Fibroblast of skin of right quadriceps (primary cell): ENCODE measurements at places on chromosomes 5 and 9.

- no peak for DNase-seq
Measured at GRCh38 chr5:78001197-78001596, 225.1 kb upstream of the TBCA start.

DNA sequence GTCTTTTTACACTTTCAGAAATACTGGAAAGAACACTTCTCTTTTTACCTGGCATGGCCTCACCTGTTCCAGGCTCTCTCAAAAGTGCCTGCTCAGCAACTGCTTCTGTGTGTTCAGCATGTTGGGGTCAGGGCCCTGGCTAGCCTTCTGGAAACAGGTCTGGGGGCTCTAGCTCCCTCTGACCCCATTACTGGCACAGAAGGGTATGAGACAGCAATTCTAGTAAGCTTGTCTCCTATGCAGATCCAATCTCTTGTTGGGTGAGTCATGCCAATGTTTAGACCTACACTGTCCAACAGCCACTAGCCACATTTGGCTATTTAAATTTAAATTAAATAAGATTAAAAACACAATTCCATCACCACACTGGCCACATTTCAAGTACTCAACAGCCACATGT is 80.8 kb downstream of the MAPKAP1 start:
- peak; percentile 29 for DNase-seq

- DNase-seq = no peak
Measured at GRCh38 chr5:168356592-168356991, 65.1 kb downstream of the WWC1 start.

- no peak for DNase-seq
Measured at GRCh38 chr5:115086473-115086872, 83.2 kb downstream of the TRIM36 start.

DNA sequence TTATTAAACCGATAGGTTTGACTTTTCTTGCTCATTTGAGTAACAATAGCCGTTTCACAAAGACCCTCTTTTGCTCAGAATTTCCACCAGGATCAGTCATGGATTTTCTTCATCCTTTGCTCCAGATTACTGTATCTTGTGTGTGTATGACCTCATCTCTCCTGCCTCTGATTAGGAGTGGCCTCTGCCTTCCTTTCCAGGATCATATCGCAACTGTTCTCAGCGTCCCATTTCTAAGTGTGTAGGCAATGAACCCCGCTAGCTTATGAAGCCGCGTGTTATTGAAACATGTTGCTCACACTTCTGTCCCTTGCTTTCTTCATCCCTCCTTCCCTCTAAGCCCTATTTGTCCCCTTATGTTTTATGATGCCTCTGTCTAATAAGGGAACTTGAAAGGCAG is 169.8 kb upstream of the RPS23 start:
- DNase-seq = no peak

GRCh38 chr9:130336885-130337284 is 71.3 kb downstream of the HMCN2 start:
- no peak for DNase-seq

- no peak for DNase-seq
Measured at GRCh38 chr9:93620881-93621820, 44.8 kb downstream of the PHF2 start.

DNA sequence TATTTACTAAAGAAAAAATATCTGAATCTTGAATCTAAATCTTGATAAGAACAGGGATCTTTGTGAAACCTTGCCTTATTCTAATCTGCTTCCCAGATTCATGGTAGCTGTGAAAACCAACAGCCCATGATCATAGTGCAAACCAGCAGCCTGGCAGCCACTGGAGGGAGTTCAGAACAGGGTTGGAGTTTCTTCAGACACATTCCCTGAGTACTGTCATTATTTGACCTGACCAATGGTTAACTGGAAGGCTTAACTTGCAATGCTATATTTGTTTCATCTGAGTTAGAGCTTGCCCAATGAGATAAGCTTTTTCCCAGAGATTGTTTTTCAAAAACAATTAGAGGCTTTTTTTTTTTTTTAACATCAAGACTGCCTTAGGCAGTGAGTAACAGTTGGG is 47.8 kb downstream of the LOX start:
- no peak for DNase-seq

- no peak for DNase-seq
Measured at GRCh38 chr5:170143091-170143490, 37.4 kb downstream of the FOXI1 start.

DNA sequence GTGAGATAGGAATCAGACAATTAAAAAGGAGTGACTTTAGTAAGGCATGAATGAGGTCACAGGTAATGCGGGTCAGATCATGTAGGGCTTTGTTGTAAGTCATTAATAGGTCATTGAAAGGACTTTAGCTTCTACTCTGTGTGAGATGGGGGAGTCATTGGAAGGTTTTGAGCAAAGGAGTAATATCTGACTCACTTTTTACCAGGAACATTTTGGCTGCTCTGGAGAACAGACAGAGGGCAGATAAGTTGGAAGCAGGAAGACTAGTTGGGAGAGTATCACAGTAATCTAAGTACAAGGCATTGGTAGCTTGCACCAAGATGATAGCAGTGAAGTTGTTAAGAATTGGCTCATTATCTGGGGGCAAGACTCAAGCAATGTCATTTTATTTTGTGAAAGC is 37.4 kb downstream of the KIF2A start:
- DNase-seq = no peak

GRCh38 chr5:149298842-149299404 is 27.3 kb downstream of the AFAP1L1 start:
- no peak for DNase-seq

DNA sequence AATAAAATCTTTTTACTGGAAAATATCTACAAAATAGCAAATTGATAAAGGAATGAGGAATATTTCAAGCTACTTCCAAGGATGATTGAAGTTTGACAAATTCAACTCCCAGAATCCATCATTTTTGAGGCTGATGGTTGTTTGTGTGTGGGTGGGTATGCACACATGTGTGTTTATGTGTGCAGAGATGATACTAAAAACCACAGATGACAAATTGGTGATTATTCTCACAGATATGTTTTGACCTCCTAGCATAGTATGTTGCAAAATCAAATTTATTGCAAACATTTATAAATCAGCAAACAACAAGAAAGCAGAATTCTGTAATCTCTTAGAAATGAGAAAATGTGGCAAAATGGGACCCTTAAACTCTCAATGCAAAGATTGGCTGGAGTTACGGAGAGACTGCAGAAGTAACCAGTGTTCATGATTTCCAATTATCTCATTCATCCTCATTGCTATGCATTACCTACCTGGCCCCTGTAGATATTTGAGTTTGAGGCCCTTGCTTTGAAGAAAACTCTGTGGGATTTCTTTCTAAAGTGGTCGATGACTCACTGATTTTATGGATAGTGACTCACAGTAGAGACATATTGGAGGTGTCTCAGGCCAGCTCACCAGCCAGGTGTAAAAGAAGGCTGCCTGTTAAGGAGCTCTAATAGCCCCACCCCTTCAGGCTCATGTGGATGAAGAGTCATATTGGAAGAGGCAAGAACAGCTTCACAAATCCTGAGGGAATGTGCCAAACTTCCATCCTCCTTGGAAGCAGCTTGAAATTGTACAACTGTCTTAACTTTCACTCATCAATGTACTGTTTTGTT is 44.6 kb upstream of the TMC1 start:
- peak; percentile 69 for DNase-seq

GRCh38 chr9:122929796-122930354 is 1.4 kb downstream of the ZBTB26 start:
- DNase-seq = no peak

GRCh38 chr9:21670374-21670773 is 132.1 kb upstream of the MTAP start:
- DNase-seq = no peak

GRCh38 chr5:125381290-125381689 is 634.9 kb upstream of the ZNF608 start:
- DNase-seq = no peak

DNA sequence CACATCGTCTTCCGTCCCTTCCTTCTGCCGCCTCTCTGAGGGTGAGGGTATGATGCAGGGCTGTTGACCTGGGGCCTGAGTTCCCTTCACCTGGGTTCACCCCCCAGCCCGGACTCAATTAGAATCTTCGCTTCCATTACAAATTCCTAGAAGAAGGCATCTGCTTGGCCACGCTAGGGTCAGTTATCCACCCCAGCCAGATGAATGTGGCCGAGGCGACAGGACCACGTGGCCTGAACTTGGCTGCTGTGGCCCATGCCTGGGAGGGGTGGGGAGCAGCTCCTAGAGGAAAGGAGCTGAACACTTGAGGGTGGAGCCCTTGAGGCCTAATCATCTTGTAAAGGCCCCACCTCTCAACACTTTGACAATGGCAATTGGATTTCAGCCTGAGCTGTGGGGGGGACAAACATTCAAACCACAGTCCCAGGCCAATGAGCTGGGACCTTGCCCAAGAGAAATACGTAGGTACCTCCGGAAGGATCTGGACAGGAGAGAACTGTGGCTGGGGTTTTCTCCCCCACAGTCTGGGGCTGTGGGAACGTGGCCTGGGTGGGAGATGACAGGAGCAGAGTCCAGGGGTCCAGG is 90.6 kb upstream of the ADAMTS2 start:
- no peak for DNase-seq

- peak; percentile 57 for DNase-seq
Measured at GRCh38 chr5:154811653-154812465, 38.5 kb downstream of the FAXDC2 start.

- DNase-seq = no peak
Measured at GRCh38 chr5:39057734-39058133, 16.5 kb downstream of the RICTOR start.

DNA sequence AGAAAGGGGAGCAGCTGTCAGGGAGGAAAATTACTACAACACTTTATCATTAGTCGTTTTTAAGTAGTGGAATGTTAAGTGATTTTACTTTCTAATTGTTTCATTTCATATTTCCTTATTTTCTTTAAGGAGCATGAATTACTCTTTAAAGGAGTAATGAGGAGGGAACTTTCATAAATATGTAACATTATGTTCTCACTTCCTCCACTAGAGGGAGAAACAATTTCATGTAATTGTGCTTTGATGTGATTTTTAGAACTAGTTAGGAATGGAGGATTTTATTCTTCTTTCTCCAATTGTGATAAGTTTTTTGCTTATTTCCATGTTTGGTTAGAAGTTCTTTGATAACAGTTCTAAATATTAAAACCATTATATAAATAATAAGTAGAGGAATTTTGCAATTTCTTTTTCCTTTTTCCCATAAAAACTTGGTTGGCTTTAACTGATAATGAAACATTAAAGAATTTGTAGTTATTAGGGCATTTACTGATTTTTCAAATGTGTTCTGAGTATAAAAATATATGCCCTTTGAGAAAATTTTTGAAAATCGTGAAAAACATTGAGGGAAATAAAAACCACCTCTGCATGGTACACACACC is 25.6 kb downstream of the CEP78 start:
- peak; percentile 30 for DNase-seq

DNA sequence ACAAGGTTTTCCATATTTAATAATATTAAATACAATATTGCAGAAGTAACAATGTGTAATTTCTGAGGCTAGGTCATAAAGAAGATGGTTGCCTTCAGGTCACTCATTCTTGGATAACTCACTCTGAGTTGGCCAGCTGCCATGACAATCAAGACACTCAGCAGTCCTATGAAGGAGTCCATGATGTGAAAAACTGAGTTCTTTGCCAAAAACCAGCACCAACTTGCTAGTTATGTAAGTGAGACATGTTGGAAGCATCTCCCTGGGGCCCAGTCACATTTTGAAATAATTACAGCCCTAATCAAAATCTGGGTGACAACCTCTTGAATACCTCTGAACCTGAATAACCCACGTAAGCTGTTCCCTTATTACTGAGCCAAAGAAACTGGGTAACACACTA is 453.2 kb downstream of the CDH18 start:
- DNase-seq = peak; percentile 57

GRCh38 chr5:75336615-75337336 is at the start of gene HMGCR:
Gene HMGCR (plus strand): TSS chr5:75337220. CDS start chr5:75342606, 5,386 bp downstream.
- DNase-seq = peak; percentile 99

DNA sequence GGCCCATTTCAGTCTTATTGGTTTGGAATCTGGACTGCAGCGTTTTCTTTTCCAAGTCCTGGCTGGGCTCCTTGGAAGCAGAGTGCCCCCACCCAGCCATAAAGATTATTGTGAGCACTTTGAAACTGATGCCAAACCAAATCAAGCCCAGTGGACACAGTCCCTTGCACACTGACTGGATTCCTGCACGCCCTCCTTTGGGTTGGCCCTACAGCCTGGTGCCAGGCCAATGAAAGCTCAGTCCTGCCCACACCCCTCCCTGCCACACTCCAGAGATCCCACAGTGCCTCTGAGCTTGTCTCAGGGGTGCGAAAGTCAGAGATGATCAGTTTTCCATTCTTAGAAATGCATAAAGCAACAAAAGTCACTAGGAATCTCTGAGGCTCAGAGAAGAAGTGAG is 181.9 kb downstream of the CETN3 start:
- no peak for DNase-seq

GRCh38 chr5:144538845-144539244 is 368.2 kb downstream of the KCTD16 start:
- DNase-seq = no peak

- peak; percentile 75 for DNase-seq
Measured at GRCh38 chr9:131668439-131669268, 71.2 kb downstream of the RAPGEF1 start.

GRCh38 chr5:74762599-74762998 is 4.3 kb downstream of the GFM2 start:
- DNase-seq = peak; percentile 60

DNA sequence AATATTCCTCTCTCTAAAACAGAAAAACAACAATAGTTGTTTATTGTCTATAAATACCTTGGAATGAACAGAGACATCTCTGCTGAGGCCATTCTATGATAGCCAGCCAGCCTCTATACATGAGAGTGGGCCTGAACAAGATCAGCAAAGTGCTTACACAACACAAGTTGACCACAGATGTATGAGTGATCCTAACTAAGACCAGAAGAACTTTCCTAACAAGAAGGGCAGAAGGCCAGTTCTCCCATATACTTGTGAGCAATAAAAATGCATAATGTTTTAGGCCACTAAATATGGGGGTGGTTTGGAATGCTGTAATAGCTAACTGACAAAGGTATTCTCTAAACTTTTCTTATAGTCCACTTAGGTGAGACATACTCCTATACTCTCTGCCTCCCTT is 345.7 kb downstream of the SPATA31D1 start:
- peak; percentile 44 for DNase-seq

- DNase-seq = no peak
Measured at GRCh38 chr5:6261668-6262067, 116.7 kb downstream of the MED10 start.

GRCh38 chr9:129398961-129399633 is 221.0 kb upstream of the IER5L start:
- no peak for DNase-seq
